Retinal pigment epithelial cell (primary cell): ENCODE measurements at places on chromosomes 6 and 20.
A peak's percentile ranks its signal among the peaks of the same experiment; 100 is the strongest.

DNA sequence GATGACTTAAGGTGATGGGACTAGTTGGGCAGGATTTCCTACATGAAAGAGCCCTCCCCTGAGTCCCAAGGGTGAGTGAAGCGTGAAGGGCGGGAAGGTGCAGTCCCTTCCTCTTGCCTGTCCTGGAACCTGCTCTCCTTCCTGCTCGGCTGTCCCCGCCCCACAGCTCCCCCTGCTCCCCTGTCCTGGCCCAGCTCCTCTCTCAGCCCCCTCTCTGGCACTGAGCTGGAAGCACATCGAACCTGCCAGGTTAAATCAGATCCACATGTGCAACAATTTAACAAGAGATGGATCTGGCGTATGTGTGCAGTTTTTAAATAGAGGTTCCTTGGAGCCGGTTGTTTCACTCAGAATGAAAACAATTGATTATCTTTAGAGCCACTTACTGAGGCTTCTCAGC lies 95.0 kb downstream of the LRFN2 start:
- no peak for DNase-seq

DNA sequence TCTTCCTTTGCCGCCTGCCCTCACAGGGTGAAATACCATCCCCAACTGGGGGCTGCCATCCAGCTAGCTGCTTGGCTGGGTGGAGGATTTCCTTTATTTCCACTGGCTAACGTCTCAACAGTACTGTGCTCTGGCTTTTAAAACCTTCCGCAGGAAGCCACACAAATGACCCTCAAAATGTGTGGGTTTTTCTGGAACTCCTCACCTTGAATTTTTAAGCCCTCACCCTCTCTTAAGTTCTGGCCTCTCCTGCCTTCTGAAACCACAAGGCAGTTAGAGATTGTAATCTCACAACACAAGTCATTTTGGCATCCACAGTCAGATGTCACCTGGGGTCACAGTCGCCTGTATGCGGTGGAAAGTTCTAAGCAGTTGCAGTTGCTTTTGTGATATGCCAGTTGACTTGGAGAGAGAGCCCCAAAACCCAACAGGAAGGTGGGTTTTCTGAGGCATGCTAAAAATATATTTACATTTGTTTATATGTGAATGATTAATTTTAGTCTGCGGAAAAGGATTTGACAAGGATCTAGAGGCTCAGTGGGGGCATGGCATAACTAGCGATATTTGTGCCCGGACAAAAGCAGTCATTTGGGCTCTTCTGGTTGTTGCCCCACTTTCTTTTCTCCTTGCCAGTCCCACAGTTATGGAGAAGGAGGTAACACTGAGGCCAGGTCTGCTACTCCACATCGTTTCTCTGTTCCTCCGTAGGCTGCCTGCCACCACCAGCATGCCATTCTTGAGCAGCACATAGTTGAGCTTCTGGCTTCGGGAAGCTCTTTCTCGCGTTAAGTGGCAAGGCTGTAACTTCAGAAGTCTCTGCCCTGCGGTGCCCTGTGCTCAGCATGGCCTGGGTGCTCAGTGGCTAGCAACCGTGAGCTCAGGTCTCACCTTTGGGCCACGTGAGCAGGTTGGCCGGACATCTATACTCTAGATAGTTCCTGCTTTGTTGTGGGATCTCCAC lies 335.3 kb downstream of the CD83 start:
- no peak for DNase-seq

DNA sequence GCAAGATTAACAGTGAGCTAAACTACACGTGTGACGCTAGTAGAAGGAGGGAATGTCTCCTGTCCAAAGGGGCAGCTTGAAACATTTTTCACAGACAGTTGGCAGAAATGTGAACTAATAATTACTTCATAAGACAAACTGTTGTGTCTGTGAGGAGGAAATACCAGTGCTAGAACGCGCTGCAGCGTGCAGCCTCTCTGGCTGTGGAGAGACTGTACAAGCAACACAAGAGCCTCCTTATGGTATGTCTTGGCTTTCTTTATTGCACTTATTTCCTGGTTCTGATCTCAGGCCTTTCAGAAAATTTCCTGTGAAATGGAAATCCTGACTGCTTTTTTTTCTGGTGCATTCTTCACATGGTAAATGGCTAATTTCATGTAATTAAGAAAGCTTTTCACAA lies 25.3 kb upstream of the TIAM2 start:
- DNase-seq: peak; percentile 11

GRCh38 chr6:113015249-113015648 lies 668.1 kb downstream of the RFPL4B start:
- no peak for DNase-seq

DNA sequence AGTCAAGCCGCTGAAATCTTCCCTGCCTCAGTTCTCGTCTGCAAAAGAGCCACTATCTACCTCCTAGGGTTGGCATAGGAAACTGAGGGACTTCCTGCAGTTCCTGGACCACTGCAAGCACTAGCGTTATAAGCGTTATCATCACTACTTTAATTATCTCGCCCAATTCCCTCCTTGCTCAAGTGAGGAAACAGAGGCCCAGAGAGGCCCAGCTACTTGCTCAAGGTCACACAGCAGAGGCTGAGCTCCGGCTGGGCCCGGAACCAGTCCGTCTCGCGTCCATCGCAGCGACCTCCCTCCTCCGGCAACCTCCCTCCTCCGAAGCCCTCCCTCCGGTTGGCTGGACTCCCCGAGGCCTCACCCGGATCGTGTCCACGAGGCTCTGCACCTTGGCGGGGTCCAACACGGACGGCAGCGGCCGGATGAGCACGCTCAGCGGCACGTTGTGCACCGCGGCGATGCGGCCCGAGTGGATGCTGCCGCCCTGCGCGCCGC lies 338 bp downstream of the SRXN1 start:
- no peak for DNase-seq

DNA sequence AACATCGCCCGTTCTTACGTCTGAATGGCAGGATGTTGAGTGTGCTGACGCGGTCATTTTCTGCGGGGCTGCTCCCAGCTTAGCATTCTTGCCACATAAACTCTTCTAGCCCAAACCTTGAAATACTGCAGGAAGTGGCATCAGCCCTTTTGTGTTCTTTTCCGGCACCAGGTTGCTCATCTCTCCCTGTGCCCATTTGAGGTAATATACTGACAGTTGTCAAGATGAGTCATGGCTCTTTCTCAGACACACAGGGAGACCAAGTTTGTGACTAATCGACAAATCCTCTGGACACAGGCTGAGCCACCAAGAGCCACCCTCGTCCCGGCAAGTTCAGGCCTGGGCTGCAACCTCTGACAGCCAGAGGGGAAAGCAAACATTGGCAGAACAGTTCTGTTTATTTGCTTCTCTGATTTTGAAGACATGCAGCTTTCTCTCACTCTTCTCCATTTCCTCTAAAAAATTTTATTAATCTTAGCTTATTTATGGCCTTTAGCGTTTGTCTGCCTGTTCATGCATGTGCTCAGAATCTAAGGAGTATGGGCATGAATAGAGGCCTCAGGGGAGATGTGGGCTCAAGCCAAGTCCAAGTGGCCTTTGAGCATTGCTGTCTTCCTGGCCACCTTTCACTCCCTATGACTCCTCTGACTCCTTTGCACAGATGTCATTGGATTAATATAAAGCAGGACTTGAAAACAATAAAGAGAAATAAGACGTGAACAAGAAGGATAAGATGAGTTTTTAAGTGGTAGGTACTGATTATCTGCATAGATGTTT lies 328.2 kb upstream of the JAG1 start:
- peak; percentile 11 for DNase-seq

DNA sequence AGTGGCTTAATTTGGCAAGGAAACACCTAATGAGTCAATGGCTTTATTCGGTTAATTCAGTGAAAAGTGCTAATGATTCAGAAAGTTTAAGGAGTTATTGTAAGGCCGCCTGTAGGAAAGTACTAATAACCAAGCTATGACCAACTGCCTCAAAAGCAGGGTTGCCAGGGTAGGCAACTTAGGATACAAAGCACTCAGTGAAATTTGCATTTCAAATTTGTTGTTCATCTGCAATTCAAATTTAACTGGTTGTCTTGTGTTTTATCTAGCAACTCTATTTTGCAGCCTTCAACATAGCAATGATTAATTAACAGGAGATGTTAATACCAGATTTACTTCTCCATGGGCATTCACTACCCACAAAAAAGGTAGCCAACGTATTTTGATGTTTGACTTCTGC lies 412.3 kb downstream of the PRKN start:
- no peak for DNase-seq

GRCh38 chr6:88492824-88493223 lies 326.7 kb upstream of the CNR1 start:
- peak; percentile 5 for DNase-seq

GRCh38 chr6:151012321-151013294 lies 147.1 kb downstream of the MTHFD1L start:
- DNase-seq: no peak

DNA sequence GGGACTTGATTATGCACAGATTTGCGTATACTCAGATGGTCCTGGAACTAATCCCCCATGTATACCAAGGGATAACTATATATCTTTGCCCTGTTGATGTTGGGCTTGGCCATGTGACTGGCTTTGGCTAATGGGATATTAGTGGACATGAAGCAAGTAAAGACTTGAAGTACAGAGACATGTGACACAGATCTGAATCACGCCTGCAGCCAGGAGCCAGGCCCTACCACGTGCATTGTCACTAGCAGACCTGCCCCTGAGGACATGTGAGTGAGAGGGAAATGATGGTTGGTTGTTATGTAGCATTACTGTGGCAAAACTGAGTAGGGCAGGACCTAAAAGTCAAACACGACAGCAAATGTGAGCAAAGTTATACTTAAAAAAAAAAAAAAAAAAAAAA lies 155.7 kb downstream of the AKAP7 start:
- DNase-seq: no peak

DNA sequence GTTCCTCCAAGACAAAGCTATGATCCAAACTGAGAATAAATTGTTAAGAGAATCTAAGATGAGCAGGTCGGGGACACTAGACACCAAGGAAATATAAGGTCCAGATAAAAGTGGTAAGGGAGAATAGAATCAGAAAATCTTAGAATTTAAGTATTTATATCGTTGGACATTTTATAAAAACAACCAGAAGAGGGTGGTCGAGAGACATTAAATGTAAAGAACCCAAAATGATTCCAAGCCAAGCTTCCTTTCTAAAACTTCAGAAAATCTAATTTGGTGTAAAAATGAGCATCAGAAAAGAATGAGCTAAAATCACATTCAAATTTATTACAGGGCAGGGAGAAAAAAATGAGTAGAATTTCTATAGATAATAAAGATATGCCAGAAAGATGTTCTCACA lies 97.8 kb upstream of the OGFRL1 start:
- DNase-seq: no peak

- peak; percentile 83 for DNase-seq
Measured at GRCh38 chr20:2946988-2947961, 74.0 kb downstream of the PTPRA start.

DNA sequence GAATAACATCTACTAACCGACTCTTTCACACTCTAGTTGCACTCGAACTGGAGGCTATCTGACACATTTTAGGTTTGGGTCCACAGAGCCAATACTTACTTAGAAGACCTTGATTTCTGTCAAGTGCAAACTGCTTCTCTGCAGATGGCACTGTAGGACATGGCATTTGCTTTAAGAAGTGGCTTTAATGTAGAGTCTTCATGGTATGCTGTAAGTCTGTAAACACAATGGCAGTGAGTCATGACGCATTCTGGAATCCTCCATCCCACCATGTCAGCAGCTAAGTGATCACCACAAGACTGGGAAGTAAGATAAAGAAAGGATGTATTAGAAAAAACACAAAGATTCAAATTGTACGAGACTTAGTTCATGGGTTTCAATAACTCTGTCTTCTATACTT lies 377.0 kb upstream of the NOX3 start:
- DNase-seq: no peak

DNA sequence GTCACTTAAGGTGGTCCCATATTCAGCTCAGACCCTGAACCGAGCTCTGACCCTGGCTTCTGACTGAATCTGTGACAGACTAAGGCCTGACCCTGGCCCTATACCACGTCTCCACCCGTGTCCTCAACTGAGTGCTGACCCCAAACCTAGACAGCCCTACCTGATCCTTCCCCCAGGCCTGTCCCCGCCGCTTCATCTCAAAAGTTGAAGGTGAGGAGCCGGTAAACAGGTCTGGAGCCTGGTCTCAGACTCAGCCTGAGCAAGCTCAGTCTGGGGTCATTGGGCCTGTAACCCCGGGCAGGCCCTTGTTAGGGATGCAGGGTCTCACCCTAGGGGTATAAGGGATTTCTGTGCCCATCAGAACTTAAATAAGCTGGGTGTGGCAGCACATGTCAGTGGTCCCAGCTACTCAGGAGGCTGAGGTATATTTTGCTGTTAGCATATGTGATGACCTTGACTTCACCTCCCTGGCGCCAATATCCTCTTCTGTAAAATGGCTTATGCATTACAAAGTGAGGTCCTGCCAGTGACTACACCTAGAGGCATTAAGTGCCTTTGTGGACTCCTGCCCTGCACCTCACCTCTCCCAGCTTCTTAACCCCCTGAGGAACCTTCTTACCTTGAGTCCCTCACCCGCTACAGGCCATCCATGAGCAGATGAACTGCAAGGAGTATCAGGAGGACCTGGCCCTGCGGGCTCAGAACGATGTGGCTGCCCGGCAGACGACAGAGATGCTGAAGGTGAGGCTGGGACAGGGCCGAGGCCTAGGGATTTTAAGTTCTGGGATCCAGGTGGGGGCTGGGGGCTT lies 20.0 kb downstream of the RBCK1 start:
- DNase-seq: no peak

DNA sequence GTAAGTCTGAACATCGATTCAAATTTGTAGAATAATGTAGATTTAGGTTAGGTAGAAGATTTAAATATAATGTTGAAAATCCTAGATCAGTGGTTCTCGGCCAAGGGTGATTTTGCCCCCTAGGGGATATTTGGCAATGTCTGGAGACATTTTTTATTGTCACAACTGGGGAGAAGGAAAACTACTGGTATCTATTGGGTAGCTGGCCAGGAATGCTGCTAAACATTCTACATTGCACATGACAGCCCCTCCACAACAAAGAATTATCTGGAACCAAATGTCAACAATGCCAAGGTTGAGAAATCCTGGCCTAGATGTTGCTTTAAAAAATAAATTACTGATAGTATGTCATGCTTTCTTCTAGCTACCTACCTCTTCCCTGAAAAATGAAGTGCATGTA lies 76.1 kb downstream of the HIVEP2 start:
- DNase-seq: no peak

DNA sequence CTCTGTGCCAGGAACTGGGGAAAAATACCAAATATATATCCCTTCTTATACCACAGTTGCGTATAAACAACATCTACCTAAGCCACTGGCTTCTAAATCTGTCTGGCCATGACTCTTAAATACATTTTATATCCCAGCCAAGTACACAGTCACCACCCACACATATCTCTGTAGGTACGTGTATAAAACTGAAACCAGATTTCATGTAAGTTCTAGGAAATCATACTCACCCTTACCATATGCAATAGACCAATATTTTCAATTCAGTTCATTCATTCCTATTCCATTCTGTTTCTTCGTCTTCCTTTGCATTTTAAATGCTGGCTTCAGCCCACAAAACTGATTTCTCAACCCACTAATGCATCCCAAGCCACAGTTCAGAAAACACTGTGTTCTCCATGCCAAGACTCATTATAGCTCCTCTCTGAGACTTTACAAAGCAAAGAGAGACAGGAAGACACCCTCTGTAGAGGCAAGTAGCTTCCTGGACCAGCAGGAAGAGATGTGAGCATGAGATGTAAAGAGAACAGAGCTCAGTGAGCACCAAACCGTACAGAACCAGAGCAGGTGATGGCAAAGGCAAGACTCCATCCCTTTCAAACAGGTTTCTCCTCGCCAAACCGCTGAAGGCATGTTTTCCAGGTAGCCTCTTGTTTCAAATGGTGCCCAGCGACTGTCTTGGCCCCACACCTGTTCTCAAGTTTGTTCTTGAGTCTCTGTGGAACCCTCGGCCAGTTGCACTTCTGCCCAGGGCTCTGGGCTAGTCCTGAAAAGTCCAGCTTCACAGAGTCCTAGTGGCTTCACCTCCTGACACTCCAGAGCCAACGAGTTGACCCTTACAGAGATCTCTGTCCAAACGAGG lies 18.7 kb downstream of the FAM50B start:
- DNase-seq: no peak
